ENCODE measurements at places on chromosomes 16 and 17.

DNA sequence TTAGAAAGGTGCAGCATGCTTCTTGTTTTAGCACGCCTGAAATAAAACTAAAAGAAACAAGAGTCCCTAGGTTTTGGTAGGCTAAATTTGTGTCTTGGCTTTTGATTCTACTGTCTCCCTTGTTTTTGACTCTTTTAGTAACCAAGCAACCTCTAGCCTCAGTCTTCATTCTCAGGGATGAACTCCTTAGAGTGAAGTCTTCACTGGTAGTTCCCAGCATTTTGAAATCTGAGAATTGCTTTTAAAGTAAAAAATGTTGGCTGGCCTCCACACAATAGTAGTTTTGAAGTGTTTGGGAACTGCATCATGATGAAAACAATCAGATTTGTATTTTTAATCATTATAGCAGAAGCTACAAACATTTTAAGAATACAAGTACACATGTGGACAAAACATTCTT is 6.1 kb upstream of the CDR2 start:
- DNase-seq = no peak

DNA sequence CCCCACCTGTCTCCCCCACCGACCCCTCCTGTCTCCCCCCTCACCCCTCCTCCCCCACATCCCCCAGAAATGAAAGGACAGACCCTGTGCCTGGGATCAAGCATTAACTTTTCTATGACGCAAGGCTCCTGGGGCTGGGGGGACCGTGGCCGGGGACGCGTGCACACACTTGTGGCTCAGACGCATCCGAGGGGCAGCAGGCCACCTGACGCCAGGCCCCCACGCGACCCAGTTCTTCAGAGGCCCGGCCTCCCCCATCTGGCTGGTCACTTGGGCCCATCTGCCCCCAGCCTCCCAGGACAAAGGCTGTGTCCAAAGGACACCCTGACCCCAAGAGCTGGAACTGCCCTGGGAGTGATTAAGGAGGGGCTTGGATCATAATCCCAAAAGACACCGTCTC is 14.0 kb upstream of the PVALEF start:
- DNase-seq = no peak

DNA sequence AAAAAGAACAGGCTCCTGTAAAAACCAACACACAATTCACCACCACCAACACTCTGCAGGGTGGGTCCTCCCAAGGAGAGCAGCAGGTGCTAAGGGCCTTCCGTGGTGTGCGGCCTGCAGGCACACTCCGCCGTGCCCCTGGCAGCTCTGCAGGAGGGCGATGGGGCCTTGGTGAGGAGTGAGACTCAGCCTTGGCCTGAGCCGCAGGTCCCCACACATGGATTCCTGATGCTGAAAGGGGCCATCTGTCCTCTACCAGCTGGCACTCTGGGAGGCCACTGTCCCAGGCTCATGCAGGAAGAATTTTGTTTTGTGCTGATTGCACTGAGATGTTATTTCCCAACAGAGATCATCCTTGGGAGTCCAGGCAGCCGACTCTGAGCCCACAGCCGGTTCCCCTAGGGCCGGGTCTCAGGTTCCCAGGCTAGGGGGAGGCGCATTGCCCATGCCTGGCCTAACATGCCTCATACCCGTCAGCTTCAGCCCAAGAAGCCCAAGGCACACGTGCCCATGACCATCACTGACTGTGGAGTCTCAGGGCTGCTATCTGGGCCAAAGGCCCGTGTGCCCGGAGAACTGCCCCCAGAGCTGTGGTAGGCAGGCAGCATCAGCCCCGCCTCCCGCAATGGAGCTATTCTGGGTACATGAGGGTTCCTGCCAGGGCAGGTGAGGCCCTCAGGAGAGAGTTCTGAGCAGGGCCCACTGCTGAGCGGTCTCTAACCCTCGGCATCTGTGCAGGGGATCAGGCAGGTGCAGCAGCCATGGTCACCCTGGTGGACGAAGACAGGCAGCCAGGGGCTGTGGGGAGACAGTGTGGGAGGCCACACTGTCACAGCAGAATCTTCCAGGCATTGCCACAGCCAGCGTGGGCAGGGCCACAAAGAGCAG is 97.9 kb upstream of the ZNF469 start:
- no peak for DNase-seq

DNA sequence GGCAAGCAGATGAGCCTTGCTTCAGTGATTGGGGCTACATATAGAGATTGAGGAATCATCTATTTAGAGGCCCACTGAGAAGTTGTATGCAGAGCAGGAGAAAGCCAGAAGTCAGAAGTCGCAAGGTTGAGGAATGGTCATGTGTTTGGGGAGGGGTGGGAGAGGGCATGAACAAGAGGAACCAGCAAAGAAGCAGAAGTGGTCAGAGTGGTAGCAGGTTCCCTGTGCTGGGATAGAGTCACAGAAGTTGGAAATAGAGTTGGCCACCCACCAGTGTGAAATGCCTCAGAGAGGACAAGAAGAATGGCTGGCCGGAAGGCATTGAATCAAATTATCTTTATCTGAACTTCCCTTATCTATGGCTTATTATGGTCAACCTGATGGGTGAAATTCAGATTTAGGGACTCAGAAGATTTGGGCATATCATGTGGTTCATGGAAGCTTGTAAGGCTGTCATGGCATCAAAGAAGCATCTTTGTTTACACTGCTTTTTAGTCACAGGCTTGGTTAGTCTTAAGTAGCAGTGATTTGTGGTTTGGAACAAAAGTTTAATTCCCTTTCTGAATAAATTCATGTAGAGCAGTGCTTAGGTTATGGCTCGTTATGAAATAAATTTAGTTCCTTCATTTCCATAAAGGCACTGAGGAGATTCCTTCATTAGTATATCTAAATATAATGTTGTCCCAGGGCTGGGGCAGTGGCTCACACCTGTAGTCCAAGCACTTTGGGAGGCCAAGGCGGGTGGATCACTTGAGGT is 19.7 kb downstream of the MAP3K3 start:
- DNase-seq = no peak

DNA sequence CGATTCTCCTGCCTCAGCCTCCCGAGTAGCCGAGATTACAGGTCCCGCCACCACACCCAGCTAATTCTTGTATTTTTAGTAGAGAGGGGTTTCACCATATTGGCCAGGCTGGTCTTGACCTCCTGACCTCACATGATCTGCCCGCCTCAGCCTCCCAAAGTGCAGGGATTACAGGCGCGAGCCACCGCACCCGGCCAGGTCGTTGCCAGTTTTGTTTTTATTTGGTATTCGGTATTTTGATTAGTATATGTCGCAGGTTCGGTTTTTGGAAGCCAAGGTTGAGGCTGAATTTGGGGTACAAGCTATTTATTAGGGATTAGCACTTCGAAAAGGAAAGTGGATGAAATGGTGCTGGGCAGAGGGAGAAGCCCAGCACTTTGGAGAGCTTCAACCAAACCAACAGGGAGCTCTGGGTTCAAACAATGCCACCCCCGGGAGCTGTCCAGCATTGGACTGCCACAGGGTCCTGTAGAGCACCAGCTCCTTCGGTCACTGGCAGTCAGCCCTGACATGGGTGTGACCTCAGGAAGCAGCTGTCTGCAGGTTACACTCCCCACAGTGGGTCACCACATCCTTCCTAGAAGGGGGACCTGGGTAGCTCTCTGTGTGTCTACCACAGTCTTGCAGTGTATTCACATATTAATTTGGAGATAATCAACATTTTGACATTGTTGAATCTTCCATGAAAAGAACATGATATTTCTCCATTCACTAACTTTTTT is 1.5 kb upstream of the CLEC10A start:
- DNase-seq = no peak

GRCh38 chr17:27530764-27531391 is 74.6 kb downstream of the KSR1 start:
- no peak for DNase-seq

DNA sequence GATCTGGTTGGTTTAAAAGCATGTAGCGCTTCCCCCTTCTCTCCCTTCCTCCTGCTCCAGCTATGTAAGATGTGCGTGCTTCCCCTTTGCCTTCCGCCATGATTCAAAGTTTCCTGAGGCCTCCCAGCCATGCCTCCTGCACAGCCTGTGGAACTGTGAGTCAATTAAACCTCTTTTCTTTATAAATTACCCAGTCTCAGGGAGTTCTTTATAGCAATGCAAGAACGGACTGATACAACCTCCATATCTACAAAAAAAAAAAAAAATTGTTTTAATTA is 16.6 kb upstream of the PDXDC1 start:
- DNase-seq = no peak

DNA sequence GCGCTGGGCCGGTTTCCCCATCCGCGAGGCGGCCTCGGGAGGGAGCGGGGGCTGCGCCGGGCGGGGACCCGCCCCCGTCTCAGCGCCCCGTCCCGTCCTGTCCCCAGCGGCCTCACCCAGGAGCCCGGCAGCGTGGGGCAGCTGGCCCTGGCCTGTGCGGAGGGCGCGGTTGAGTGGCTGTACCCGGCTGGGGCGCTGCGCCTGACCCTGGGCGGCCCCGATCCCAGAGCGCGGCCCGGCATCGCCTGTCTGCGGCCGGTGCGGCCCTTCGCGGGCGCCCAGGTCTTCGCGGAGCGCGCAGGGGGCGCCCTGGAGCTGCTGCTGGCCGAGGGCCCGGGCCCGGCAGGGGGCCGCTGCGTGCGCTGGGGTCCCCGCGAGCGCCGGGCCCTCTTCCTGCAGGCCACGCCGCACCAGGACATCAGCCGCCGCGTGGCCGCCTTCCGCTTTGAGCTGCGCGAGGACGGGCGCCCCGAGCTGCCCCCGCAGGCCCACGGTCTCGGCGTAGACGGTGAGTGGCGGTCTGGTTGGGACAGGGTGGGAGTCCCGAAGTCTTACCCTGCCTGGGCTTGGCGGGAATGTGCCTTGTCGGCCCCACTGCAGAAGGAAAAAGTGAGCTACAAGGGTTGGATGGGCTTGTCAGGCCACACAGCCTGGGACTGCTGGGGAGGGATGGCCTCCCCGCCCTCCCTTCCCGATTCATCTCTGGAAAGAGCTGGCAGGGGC is 720 bp downstream of the METRN start:
- peak; percentile 49 for DNase-seq

DNA sequence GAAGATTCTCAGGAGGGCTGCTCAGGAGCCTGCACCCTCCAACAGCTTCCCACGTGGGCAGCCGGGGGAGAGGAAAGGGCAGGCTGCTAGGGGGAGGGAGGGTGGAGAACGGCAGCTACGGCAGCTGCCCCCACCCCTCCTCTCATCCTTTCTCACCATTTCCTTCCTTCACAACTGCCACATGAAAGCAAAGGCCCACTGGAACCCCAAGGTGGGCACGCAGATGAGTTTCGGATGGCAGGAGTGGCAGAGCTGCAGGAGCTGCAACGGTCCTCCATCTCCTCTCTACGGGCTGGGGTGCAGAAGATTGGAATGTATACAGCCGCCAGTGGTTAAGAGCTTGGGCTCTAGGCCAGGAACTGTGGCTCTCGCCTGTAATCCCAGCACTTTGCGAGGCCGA is 77.7 kb downstream of the GAS7 start:
- DNase-seq = no peak

GRCh38 chr16:25256695-25257469 is 763 bp downstream of the ZKSCAN2 start:
- DNase-seq = no peak

- no peak for DNase-seq
Measured at GRCh38 chr16:84617041-84617790, 662 bp downstream of the COTL1 start.

GRCh38 chr16:2003827-2004641 is 5.6 kb downstream of the ZNF598 start:
- DNase-seq = peak; percentile 56

GRCh38 chr17:45376171-45377005 is 56.3 kb downstream of the ARHGAP27 start:
- no peak for DNase-seq

DNA sequence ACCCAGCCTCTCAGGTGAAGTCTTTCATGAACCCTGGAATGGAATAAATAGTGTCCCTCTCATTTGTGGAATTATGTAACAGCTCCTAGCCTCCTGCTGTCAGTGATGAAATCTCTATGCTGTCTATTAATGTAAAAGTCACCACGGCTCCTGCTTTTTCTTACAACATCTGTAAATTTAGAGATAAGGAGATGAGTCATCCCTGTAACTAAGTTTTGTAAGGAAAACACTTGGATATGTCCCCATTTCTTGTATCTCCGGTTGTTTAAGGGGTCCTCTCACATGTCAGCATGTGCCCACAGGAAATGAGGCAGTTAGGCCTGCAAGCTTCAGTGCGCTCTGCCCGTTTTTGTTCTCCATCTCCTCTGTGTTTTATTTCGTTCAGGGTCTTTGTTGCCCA is 2.8 kb upstream of the NAT9 start:
- no peak for DNase-seq

DNA sequence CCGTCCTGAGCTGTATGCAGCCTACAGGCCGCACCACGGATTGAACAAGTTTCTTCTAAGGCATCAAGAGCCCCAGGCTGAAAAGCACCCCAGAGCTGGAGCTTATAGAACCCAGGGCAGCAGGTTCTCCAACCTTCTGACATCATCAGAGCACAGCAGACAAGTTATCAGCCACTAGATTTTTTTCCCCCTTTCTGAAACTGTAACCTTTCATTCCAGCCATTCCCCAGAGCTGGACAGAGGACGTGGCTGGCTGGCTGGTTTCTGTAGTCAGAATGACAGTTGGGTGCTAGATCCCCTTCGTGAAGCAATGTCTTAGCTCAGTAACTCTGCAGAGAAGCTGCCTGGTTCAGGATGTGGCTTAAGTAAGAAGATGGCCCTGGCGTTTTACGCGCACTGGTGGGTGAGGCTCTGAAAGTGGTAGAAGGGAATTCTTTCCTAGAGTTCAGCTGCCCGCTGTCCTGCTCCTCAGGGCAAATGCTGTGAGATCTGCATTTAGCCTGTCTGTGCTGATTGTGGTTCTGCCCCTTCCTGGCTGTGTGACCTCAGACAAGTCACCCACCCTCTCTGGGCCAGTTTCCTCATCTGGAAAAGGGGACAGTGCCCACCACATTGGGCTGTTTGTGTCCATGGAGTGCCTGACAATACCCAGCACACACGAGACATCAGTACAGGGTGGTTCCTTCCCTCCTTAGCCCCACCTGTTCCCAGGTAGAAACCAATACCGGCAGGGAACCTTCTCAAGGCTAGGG is 9.1 kb downstream of the DEXI start:
- DNase-seq = no peak

- no peak for DNase-seq
Measured at GRCh38 chr17:73566905-73567782, 77.1 kb downstream of the SDK2 start.

DNA sequence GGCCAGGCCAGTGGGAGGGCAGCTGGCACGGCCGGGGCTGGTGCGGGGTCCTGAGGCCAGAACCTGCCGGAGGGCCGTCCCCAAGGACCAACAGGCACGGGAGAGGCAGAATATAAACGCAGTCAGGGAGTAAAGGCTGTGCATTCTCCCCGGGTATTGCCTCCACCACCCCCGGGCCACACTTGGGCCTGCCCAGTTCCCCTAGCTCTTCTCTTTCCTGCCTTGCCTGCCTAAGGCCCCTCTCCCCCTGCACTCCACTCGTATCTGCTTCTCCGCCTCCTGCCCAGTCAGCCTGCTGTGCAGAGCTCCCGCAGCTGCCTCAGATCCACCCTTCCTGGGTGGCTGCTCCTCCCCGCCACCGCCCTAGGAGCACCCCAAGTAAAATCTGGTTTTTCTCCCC is 5.0 kb upstream of the RPH3AL start:
- DNase-seq = no peak

DNA sequence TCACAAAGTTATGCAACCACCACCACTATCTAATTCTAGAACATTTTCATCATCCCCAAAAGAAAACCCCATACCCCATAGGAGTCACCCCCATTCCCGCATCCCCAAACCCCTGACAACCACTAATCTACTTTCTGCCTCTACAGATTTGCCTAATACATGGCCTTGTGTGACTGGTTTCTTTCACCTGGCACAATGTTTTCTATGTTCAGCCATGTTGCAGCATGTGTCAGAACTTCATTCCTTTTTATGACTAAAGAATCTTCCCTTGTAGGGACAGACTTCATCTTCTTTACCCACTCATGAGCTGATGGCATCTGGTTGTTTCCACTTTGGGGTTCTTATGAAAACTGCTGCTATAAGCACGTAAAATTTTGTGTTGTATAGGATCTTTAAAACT is 34.6 kb downstream of the CYTH1 start:
- DNase-seq = no peak

All from LoVo (cell line).